ENCODE measurements at places on chromosomes 6 and 20.

GRCh38 chr6:36962874-36963273 is 8.3 kb downstream of the PI16 start:
- H3K36me3 ChIP-seq = peaks cover 4% of the 10 kb centered on the region
- no peaks in the 10 kb centered on the region for H3K4me1 ChIP-seq
- no peaks in the 10 kb centered on the region for H3K27me3 ChIP-seq
- no peak overlapping the region for H3K27ac ChIP-seq
- DNase-seq = peak; percentile 96

GRCh38 chr6:14202947-14203346 is 85.4 kb downstream of the CD83 start:
- DNase-seq = no peak
- peaks cover 2% of the 10 kb centered on the region for H3K4me1 ChIP-seq
- no peaks in the 10 kb centered on the region for H3K36me3 ChIP-seq
- no peaks in the 10 kb centered on the region for H3K27me3 ChIP-seq
- no peak overlapping the region for H3K27ac ChIP-seq
- H3K4me3 ChIP-seq = no peak overlapping the region

- no peaks in the 10 kb centered on the region for H3K36me3 ChIP-seq
- no peaks in the 10 kb centered on the region for H3K4me1 ChIP-seq
- H3K4me3 ChIP-seq = no peak overlapping the region
Measured at GRCh38 chr6:113739041-113739655, 118.0 kb upstream of the MARCKS start.

DNA sequence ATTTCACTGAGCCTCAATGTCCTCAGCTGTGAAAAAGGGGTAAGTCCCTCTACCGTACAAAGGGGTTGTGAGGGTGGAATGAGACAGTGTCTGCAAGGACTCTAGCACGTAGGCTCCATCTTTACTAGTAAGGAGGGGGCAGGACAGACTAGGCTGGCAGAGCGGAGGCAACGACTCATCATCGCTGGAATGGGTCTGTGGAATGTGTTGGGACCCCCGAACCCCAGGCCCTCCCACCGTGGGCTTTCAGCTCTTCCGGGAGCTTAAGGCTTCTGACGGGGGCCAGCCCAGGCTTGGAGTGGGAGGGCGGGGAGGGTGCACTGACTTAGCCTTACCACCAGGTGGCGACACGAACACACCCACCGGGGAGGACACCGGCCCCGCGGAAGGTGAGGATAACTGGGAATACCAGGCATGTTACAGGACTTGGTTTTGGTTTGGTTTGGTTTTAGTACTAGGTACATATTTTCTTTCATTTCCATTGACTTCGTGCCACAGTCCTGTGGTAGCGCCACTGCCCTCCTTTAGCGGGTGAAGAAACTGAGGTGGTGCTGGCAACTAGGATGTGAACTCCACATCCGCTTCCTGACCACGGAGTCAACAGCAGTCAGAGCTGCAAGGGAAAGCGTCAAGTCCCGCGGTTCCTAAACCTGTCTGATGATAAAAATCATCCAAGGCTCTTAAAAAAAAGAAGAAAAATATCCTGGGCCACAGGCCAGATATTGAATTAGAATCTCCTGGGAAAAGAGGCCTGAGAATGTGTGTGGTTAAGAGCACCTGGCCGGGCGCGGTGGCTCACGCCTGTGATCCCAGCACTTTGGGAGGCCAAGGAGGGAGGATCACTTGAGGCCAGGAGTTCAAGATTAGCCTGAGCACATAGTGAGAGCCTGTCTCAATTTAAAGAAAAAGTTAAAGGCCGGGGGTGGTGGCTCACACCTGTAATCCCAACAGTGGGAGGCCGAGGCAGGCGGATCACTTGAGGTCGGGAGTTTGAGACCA is 10.3 kb upstream of the TULP1 start:
- DNase-seq = peak; percentile 76
- H3K36me3 ChIP-seq = no peaks in the 10 kb centered on the region
- no peaks in the 10 kb centered on the region for H3K27me3 ChIP-seq

DNA sequence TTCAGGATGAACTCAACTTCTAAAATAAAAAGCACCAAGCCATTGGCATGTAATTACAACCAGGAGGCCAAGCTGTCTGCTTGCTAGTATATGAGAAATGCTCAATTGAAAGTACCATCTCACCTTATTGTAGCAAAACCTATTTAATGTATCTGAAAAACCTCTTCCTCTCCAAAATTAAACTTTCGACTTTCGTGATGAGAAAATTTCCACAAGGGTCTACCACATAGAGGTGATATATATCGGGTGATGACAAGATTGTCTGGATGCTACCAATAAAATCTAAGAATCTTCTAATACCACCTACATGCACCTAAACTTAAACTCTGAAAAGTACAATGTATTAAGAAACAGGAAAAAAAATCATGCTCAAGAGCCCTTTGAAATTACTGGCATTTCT is 74.2 kb downstream of the ATXN1 start:
- H3K4me3 ChIP-seq = no peak overlapping the region
- H3K27me3 ChIP-seq = no peaks in the 10 kb centered on the region
- no peaks in the 10 kb centered on the region for H3K36me3 ChIP-seq
- no peak for DNase-seq
- H3K27ac ChIP-seq = no peak overlapping the region

DNA sequence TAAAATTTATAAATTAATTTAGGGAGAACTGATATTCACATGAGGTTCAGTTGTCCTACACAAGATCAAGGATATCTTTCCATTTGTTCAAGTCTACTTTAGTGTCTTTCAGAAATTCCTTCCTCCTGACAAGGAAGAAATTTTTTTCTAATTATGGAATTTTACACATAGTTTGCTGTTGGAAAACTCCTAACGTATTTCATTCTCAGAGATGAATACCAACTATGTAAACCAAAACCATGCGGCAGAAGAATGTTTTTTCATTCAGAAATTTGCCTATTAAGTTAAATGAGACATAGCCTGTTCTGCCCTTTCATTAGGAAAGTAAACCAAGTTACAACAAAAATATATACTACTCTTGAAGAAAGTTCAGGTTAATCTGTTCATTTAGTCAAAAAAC is 111.2 kb upstream of the PRDM1 start:
- no peaks in the 10 kb centered on the region for H3K4me1 ChIP-seq
- no peak for DNase-seq

DNA sequence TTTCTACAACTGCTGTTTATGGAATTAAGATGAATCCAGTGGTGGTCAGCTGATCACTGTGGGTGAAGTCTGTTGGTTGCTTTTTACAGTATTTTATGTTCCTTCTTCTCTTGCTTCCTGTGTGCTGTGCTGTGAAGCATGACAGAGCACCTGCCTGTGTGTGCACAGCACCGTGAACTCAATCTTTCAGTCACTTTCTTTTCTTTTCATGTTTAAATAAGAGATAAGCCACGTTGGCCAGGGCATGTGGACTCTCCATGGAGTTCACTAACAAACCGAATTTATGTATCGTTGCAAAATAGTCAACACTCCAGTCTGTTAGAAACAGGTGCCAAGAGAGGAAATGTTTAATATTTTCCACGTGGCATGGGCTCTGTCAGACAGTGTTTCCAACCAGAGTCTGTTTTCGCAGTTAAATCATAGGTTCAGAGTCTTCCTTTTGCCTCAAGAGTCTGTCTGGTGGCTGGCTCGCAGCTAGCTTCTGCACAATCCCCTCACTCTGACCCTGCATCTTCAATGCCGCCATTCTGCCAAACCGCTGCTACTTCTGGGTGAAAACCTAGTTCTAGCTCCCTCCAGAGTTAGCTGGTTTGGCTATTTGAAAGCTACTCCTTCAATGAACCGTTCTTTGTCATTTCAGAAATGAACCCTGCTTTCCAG is 73.2 kb downstream of the QRSL1 start:
- H3K27me3 ChIP-seq = no peaks in the 10 kb centered on the region
- no peaks in the 10 kb centered on the region for H3K4me1 ChIP-seq
- H3K27ac ChIP-seq = no peak overlapping the region
- no peak for DNase-seq
- H3K4me3 ChIP-seq = no peak overlapping the region
- H3K36me3 ChIP-seq = no peaks in the 10 kb centered on the region

GRCh38 chr20:56222201-56222600 is 26.3 kb upstream of the MC3R start:
- no peak for DNase-seq
- no peak overlapping the region for H3K27ac ChIP-seq
- no peak overlapping the region for H3K4me3 ChIP-seq
- no peaks in the 10 kb centered on the region for H3K4me1 ChIP-seq

DNA sequence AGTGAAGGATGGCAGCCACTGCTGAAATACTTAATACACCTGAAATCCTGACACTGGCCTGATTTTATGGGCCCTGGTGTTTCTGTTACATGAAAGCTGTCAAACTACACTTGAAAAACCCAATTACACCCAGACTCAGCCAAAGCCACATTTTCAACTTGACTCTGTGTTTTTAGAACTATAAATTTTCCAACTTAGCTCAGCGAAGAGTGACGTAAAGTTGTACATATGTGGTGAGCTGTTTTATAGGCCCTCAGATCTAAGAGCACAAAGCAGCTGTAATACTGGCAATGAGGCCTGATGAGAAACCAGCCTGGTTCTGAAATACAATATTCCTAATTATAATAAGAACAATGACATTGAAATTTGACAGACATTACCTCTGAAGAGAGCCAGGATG is 18.6 kb downstream of the SCML4 start:
- H3K4me1 ChIP-seq = no peaks in the 10 kb centered on the region
- no peak overlapping the region for H3K27ac ChIP-seq
- H3K27me3 ChIP-seq = no peaks in the 10 kb centered on the region
- DNase-seq = no peak

DNA sequence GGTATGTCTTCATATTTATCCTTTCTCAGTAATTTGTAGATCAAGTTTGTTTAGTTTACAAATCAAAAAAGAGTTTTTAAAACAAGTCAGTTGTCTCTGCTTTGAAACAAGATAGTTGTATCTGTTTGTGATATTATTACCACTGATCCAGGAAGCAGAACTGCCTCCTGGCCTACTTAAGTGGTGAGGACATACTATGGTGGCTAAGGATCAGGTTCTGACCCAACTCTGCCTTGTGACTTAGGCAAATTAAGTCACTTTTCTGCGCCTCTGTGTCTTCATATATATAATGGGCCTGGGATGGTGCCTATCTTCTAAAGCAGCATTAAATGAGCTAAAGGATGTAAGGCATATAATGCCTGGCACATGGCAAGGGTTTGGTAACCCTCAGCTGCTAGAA is 8.7 kb downstream of the ANKS1A start:
- H3K36me3 ChIP-seq = no peaks in the 10 kb centered on the region
- no peaks in the 10 kb centered on the region for H3K4me1 ChIP-seq
- no peak overlapping the region for H3K27ac ChIP-seq
- no peak for DNase-seq
- H3K27me3 ChIP-seq = no peaks in the 10 kb centered on the region

GRCh38 chr6:157019115-157019641 is 242.0 kb downstream of the ARID1B start:
- no peaks in the 10 kb centered on the region for H3K36me3 ChIP-seq
- peaks cover 6% of the 10 kb centered on the region for H3K4me1 ChIP-seq
- H3K4me3 ChIP-seq = no peak overlapping the region
- H3K27ac ChIP-seq = no peak overlapping the region
- DNase-seq = peak; percentile 75

DNA sequence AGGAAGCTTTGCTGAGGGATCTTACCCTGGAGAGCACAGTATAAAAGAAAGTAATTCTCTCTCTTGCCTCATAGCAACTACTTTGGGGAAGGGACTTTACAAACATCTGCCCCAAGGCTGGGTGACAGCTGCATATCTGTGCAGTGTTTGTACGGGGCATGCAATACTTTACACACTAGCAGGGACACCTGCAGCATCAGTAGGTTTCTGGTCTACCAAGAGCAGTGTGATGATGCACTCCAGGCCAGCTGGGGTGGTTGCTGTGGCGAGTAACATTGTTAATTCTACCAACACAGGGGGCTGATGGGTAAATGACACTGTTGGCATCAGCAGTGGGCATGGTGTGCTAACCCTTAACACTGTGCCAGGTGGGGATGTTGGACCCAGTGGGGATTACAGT is 48.0 kb downstream of the ADTRP start:
- H3K4me3 ChIP-seq = no peak overlapping the region
- H3K4me1 ChIP-seq = no peaks in the 10 kb centered on the region
- H3K27ac ChIP-seq = no peak overlapping the region
- H3K36me3 ChIP-seq = no peaks in the 10 kb centered on the region
- H3K27me3 ChIP-seq = no peaks in the 10 kb centered on the region

- H3K4me1 ChIP-seq = peaks cover 4% of the 10 kb centered on the region
- H3K36me3 ChIP-seq = no peaks in the 10 kb centered on the region
- H3K27me3 ChIP-seq = no peaks in the 10 kb centered on the region
- H3K4me3 ChIP-seq = no peak overlapping the region
- no peak overlapping the region for H3K27ac ChIP-seq
Measured at GRCh38 chr6:106188104-106188794, 102.1 kb downstream of the PRDM1 start.

DNA sequence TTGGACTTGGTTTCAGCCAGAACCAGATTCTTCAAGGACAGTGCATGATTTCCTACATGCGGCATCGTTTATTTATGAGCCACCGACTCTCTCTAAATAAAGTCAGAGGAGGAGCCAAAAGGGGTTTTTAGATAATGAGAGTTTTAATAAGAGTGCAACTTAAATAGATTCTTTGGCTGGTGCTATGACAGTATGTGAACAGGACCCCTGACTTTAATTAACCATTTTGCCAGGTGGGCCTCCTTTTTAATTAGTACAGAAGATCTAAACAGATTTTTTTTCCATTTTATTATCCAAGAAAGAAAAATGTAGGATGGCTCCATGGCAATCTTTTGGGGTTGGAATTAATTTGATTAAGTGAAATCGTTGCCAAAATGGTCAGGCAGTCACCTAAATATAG is 74.8 kb upstream of the INSM1 start:
- H3K27me3 ChIP-seq = no peaks in the 10 kb centered on the region
- no peak for DNase-seq
- H3K27ac ChIP-seq = no peak overlapping the region
- no peak overlapping the region for H3K4me3 ChIP-seq
- H3K4me1 ChIP-seq = no peaks in the 10 kb centered on the region

- DNase-seq = peak; percentile 67
- peaks cover 46% of the 10 kb centered on the region for H3K27me3 ChIP-seq
- H3K27ac ChIP-seq = no peak overlapping the region
- H3K4me3 ChIP-seq = no peak overlapping the region
Measured at GRCh38 chr6:75204959-75205775, 686 bp downstream of the COL12A1 start.

- no peak overlapping the region for H3K4me3 ChIP-seq
- no peaks in the 10 kb centered on the region for H3K36me3 ChIP-seq
- no peaks in the 10 kb centered on the region for H3K4me1 ChIP-seq
- no peaks in the 10 kb centered on the region for H3K27me3 ChIP-seq
Measured at GRCh38 chr6:81023007-81023582, 729.4 kb downstream of the TENT5A start.

DNA sequence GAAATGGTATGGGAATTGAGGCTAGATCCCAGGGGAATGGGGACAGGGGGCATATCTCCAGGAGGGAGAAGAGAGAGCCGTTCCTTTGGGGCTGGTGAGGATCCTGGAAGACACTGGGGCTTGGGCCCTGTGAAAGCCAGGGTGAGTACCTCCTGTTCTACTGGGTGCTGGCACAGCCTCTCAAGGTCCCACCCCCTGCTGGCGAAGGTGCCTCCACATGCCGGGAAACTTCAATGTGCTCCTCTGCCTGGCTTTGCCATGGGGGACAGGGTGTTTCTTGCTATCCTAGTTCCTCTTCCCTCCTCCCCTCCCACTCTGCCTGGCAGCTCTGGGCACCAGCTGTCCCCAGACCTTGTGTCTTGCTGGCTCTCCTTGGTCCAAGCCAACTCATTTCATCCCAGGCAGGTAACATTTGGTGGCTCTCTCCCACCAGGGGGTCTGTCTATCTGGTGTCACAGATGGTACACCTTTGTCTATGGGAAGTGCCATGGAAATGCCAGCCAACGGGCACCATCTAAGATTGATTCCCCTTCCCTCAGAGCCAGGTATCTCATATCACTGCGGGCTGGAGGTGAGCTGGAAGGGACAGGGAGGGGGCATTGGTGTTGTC is 56.8 kb downstream of the MDGA1 start:
- no peaks in the 10 kb centered on the region for H3K27me3 ChIP-seq
- no peaks in the 10 kb centered on the region for H3K36me3 ChIP-seq
- no peak for DNase-seq
- H3K27ac ChIP-seq = no peak overlapping the region
